D341Med (cell line): ENCODE measurements at places on chromosomes 13 and 19.

DNA sequence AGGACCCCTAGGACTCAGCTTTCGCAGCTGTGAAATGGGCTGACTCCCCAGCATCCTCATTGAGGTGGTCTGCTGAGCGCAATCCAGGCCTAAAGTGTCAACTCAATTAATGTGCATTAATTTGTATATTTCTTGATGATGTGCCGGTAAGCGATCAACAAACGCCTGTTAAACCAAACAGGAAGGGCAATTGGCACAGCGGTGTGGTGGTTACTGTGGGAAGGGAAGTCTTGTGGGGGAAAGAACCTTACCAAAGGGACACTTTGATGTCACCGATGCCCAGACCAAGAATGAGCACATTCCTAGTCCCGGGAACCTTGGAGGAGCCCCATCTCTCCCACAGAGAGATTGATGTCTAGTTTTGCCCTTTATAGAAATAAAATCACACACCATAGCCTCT, 1.6 kb downstream of the JAK3 start:
- DNase-seq = no peak

- no peak for DNase-seq
Observed at GRCh38 chr13:74077792-74078191, 56.4 kb downstream of the KLF12 start.

DNA sequence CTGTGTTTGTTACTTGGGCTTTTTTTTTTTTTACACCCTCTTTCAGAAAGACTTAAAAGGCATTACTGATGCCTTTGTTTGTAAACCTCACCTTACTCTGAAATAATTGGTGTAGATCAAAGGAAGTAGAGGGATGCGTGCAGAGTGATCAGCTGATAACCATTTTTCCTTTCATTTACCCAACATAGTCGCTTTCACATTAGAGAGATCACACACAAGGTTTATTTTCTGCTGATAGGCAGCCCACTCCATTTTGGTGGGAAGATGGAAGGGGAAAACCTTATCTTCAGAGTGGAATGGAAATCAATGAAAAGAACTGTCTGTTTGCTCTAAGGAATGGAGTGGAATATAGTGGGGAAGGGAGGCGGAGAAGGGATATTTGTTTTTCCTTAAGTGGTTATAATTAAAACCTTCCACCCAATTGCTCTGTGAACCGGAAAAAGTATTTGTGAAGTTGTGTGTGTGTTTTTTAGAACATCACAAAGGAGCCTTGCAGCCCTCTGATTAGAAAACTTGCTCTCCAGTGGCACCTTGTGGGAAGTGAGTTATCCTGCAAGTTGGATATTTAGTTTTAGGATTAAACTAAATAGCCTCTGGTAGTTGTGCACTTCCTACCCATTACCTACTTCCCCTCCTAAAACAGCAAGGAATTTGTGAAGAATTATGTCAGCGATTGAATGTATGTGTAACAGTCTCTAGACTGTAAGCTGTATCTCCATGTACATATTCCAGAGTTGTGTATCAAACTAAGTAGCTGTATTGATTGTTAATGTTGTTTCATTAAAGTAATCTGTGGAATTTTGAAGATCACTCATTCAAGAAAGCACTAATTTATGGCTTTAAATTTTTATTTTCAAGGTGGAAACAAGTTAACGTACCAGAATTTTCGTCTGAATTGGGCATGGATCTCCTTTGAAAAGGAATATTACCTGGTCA, 76.8 kb downstream of the FREM2 start:
- DNase-seq = peak; percentile 60

- peak; percentile 47 for DNase-seq
Observed at GRCh38 chr19:11435833-11436313, 438 bp downstream of the PRKCSH start.

- no peak for DNase-seq
Observed at GRCh38 chr19:49333811-49334288, 1.4 kb upstream of the CD37 start.

- no peak for DNase-seq
Observed at GRCh38 chr13:106623799-106624460, 56.0 kb upstream of the ARGLU1 start.

DNA sequence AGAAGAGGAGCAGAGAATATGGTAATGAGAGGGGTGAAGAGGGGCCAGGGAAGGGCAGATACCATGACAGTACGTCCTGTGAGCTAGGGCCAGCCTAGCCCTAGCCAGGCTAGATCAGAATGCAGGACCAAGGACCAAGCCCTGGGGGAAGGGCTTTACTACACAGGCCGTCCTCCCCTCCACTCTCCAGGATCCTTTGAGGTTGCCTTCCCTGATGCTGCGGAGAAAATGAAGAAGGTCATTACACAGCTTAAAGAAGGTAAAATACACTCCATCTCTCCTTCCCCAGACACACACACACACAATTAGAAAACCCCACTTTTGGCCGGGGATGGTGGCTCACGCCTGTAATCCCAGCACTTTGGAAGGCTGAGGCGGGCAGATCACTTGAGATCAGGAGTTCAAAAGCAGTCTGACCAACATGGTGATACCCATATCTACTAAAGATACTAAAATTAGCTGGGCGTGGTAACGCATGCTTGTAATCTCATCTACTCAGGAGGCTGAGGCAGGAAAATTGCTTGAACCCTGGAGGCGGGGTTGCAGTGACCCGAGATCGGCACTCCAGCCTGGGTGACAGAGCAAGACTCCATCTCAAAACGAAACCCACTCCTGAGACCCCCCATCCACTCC, 8.5 kb downstream of the SPACA6 start:
- DNase-seq = no peak
